ENCODE measurements at places on chromosomes 11 and 22. TPM values are rescaled to one million over a fixed set of nuclear protein-coding genes. Genes with fewer than 3 reads are reported as not detected.
A peak's percentile ranks its signal among the peaks of the same experiment; 100 is the strongest.

GRCh38 chr11:68839911-68840641, 1.6 kb downstream of the CPT1A start:
- no peak for DNase-seq

DNA sequence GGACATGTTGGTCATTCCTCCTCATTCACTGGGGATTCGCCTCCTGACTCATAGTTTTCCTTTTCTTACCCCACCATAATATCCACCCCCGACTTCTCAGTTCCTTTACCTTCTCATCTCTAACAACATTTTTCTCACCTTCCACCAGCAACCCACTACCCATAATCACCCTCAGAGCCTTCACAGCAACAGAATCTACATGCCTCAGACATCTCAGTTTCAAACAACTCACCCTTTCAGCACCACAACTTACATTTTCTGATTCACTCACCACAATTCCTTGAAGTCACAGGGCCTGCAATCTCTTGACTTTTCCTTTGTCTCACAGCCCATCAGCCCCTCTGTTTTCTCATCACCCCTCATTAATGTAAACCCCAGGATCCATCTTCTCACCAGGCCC, 2.3 kb upstream of the MTNR1B start:
- DNase-seq, result no peak

The APOBEC3A gene
- total RNA-seq, result not detected

DNA sequence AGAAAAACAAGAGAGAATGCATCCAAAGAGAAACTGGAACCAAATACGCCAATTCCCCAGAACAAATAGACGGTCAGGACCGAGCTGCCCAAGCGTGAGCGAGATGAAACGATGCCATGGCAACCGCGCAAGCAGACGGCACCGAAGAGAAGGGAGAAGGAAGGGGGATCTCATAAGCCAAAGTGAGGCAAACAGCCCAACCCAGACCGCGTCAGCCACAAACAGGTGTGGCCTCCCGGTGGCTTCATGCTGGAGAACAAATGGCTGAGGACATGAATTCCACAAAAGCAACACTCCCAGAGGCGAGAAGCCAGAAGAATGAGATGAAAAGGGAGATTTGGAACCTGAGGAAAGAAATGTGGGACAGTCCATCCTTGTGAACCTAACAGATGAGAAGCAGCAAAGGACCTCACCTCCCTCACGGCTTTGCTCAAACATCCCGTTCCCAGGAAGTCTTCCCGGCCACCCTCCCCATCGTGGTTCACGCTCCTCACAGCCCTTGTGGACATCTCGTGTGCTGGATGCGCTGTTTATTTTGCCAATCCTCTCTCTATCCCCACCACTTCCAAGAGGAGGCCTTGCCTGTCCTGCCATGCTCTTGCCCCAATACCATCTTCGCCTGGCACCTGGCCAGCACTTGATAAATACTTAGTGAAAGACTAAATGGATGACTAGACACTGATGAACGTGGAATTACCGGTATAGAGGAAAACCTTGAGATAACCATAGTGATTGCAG, 89.1 kb upstream of the RTL6 start:
- DNase-seq, result no peak

DNA sequence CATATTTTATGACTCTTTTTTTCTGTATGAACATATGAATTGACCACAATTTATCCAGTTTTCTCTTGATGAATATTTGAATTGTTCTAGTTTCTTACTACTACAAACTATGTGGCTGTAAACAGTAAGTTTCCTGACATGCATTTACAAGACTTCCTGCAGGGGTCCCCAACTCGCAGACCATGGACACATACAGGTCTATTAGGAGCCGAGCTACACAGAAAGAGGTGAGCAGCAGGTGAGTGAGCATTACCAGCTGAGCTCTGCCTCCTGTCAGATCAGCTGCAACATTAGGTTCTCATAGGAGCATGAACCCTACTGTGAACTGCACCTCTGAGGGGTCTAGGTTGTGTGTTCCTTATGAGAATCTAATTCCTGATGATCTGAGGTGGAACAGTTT, 379.4 kb downstream of the DYNC2H1 start:
- no peak for DNase-seq

The MS4A3 gene
- not detected for total RNA-seq

DNA sequence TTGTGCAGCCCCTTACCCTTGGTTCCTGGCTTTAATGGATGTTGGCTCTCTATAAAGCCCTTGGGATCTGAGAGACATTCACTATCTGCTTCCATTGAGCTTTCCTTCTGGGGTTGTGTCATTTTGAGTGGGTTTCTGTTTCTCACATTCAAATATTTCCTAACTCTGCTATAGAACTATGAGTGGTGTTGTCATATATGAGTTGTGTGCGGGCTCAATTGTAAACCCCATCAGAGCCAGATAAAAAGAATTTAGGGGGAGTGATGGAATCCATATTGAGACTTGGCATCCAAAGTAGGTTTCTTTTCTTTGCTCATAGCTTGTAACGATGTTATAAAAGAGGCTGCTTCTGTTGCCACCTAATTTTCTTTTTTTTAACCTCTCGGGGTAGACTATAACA, 41.8 kb upstream of the SPON1 start:
- no peak for DNase-seq

The C22orf23 gene
- 0.54 TPM for total RNA-seq

The SERPING1 gene
- total RNA-seq, result 50.9 TPM

GRCh38 chr11:3836903-3837302, 3.9 kb downstream of the RHOG start:
- DNase-seq, result no peak

DNA sequence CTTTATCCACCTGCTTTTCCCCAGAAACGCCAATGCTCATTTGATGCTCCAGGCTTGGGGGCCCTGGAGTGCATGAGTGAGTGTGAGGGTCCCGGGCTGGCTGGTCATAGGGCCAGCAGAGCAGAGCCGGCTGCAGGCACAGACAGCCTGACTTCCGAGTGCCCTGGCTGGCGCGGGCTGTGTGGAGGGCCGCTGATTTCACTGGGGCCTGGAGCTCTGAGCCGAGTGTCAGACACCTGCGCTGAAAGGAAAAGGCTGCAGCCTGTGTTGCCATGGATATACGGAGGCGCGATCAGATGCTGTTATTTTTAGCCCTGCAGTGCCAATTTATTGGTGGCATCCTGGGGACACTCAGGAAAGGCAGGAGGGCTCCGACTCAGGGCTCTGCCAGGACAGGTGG, 87.6 kb downstream of the ST3GAL4 start:
- DNase-seq, result no peak

The IGF2 gene
- total RNA-seq, result 1.3 TPM

The P2RY2 gene
- total RNA-seq, result 1.2 TPM

The TTC36 gene
- not detected for total RNA-seq

The PDGFD gene
- 3.8 TPM for total RNA-seq

The FBLN1 gene
- 168 TPM for total RNA-seq

The C11orf86 gene
- 1.2 TPM for total RNA-seq

GRCh38 chr11:32374261-32374711, 61.1 kb downstream of the WT1 start:
- peak; percentile 46 for DNase-seq

GRCh38 chr22:37623075-37624016, 14.7 kb downstream of the GGA1 start:
- no peak for DNase-seq

- no peak for DNase-seq
Observed at GRCh38 chr22:21067901-21068680, 22.3 kb downstream of the LRRC74B start.

DNA sequence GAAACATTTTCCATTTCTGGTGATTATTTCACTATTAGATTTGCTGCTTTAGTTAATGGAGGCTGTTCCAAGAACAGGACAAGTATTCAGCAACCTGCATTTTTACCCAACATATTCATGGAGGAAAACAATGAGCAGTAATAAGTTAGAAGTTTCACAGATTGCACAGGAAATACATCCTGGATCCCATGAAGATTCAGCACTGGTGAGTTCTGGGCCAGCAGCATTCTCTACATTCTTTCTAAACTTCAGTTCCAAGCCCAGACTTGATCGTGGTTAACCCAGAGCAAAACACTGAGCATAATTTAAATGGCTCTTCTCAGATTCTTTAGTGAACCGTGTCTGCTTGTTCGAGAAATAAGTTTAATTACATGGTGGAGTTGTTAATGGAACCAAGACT, 3.8 kb downstream of the FJX1 start:
- DNase-seq, result no peak

DNA sequence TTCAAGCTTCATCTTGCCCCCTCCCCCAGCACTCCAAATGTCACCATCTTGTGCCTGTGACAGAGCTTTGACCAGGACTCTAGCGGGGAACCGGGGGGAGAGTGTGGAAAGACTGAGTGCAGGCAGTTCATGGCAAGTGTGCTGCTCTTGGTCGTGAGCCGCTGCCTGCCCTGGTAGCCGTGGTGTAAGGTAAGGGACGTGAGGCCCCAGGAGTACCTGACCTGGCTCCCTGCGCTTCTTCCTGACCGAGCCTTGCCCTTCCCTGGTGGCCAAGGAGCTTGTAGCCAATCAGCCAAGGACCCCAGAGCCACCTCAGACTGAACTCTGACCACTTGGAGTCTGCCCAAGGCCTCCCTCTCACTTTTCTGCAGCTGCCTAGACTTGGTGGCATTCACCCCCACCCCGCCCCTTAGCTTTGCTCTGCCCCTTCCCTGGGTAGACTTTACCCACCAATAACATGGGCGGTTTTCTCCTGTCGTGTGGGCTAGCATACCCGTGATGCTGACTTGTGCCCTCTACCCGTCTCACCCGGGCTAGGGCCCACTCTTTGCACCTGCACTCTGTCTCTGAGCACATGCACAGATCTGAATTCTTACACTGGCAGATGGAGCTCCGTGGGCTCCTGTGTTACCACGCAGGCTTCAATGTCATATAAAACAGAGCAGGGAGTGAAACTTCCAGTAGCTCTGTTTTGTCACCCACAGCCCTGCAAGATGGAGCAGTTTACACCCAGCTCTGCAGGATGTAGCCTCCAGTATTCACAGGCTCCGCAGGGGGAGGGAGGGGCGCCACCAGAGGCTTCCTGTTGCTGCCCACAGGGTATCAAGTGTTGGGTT, 1.5 kb downstream of the DGKZ start:
- no peak for DNase-seq

The TMEM151A gene
- total RNA-seq, result 2.4 TPM

DNA sequence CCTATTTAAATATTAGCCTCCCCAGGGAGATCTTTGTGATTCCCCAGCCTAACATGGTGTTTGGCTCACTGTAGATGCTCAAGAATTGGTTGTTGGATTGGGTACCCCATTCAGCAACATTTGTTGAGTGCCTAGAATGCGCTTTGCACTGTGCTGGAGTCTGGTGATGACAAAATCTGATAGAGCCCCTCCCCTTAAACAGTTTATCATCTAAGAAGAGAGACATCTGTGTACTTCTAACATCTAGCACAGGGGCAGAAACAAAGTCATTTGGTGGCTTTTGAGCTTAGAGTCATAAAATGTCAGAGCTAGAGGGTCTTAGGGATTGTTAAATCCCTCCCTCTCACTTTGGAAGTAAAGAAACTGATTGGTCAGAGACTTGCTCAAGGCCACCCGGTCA, 73.0 kb downstream of the UBASH3B start:
- DNase-seq, result no peak

The RFPL2 gene
- 0.19 TPM for total RNA-seq

- no peak for DNase-seq
Observed at GRCh38 chr11:29300420-29300819, 716.4 kb downstream of the KCNA4 start.

The TSGA10IP gene
- total RNA-seq, result 1.9 TPM

GRCh38 chr11:36447947-36448346, 62.1 kb downstream of the TRAF6 start:
- no peak for DNase-seq

The CARNS1 gene
- 1.1 TPM for total RNA-seq

The C11orf68 gene
- 24.1 TPM for total RNA-seq

GRCh38 chr11:9070749-9071491, 20.5 kb downstream of the SCUBE2 start:
- DNase-seq, result peak; percentile 33

The LRRC10B gene
- total RNA-seq, result 0.61 TPM

- no peak for DNase-seq
Observed at GRCh38 chr11:111840143-111840542, 31.2 kb downstream of the ALG9 start.

DNA sequence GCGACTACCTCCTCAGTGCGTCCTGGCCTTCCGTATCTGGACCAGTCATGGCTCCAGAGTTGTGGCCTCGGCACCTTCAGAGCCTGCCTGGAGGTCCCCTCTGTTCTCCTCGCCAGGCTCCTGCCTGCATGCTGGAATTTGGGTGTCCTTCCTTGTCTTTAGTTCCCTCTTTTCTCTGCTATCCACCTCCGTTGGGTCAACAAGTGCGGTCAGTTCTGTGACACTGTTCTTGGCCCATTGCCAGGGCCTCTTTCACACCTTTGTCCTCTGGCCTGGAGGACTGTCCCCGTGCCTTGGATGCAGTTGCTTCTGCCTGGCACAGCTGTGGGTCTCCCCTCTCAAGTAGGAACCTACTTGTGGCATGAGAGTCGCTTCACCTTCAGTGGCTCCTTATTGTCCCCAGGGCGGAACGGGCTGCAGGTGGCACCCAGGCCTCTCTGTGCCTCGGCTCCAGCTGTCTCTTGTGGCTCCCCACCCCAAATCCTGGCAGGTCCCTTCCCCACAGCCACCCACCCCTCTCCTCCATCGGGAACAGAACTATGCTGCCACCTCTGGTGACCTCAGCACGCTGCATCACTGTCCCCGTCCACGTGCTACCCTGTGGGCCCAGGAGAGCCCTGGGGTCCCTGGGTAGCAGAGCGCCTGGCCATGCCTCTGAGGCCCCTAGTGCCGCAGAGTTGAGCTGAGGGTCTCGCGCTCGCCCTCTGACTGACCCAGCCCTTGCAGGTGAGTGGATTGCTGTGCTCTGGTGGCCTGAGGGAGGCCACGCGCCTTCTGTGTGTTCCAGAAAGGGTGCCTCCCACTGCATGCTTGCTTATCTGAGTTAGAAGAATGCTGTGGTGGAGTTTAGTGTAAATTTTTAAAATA, 4.7 kb downstream of the DGCR8 start:
- peak; percentile 82 for DNase-seq

DNA sequence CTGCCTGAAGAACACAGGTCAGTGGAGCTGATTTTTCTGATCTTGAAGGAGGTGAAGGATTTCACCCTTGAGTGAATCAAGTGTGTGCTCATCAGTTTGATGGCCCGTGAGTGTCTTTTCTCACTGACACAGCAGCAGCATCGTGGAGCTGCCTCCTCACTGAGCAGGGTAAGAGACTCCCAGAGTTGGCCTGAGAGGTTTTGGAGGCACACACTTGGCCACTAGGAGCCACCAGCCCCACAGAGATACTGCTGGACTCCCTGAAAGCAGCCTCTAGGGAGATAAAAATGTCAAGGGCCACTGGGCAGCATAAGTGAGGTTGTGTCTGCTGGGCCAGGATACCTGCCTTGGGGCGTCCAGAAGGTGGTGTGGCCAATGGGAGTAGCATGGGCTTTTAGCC, 245.4 kb downstream of the GRIK4 start:
- no peak for DNase-seq

- no peak for DNase-seq
Observed at GRCh38 chr11:96023275-96023674, 99.4 kb upstream of the MTMR2 start.

The OR10A2 gene
- total RNA-seq, result not detected
